ENCODE measurements at places on chromosomes 11 and 22.
A peak's percentile ranks its signal among the peaks of the same experiment; 100 is the strongest.

DNA sequence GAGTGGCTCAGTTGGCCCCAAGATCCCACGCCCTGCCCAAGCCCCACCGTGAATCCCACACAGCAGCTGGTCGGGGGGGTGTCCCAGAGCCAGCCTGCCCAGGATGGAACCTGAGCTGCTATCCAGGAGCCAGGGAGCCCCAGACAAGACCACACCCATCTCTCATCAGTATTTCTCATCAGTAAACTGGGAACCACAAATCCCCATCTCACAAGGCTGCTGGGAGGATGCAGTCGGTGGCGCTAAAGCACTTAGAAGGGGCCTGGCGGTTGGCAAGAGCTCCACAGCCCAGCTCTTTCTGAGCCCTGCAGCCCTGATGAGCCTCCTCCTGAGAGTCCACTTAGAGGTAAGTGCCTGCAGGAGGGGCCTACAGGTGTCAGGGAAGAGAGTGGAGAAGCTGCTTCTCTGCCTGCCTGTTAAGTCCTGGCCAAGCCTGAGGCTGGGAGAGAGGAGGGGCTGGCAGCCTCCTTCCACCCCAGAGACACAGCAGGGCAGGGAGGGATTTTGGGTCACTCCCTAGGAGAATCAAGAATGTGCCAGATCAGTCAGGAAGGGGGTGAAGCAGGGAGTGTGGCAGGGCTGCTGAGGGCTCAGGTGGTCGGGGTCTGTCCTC lies 6.1 kb downstream of the FADS3 start:
- no peak for DNase-seq

GRCh38 chr11:73029403-73029802 lies 112.7 kb downstream of the FCHSD2 start:
- no peak for DNase-seq

DNA sequence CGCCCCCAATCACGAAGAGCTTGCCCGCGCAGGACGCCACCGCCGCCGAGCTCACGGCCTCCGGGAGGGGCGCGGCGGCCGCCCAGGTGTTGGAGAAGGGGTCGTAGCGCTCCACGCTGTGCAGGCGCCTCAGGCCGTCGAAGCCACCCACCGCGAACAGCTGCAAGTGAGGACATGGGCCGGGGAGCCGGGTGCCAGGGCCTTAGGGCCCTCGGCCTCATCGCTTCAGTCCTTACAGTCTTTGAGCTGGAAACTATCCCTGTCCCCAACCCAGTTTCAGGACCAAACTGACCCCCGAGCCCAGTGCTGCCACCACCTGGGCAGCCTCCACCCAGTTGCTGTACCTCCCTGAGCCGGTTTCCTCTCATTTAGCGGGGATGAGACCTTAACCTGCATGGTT lies 7.6 kb downstream of the KLHL35 start:
- no peak for DNase-seq

GRCh38 chr11:118804094-118804493 lies 13.1 kb upstream of the DDX6 start:
- DNase-seq: no peak

- peak; percentile 86 for DNase-seq
Measured at GRCh38 chr11:8363921-8364320, 100.2 kb upstream of the LMO1 start.

- DNase-seq: no peak
Measured at GRCh38 chr11:87176044-87176443, 138.3 kb downstream of the TMEM135 start.

- no peak for DNase-seq
Measured at GRCh38 chr22:31956360-31956759, 12.0 kb downstream of the YWHAH start.

DNA sequence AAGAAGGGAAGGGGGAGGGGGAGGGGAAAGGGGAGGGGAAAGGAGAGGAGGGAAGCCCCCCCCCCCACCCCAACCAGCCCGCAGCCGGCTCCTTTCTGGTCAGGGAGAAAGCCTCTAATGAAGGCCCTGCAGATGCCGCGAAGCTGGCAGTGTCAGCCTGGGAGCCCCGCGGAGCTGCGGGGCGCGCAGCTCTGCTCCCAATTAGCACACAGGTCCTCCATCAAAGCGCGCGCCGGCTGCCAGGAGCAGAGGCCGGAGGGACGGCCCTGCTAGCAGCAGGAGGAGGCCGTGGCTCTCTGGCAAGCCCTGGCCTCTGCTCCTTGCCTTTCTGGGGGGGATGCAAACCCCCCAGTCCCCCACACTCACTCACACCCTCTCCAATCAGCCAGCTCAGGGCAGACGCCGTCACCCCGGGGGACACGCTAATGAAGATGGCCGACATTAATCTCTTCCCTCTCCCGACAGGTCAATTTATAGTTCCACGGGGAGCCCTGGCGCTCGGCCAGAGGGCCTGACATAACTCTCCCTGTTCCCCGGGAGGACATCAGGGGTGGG lies 70.5 kb upstream of the TCF20 start:
- no peak for DNase-seq

DNA sequence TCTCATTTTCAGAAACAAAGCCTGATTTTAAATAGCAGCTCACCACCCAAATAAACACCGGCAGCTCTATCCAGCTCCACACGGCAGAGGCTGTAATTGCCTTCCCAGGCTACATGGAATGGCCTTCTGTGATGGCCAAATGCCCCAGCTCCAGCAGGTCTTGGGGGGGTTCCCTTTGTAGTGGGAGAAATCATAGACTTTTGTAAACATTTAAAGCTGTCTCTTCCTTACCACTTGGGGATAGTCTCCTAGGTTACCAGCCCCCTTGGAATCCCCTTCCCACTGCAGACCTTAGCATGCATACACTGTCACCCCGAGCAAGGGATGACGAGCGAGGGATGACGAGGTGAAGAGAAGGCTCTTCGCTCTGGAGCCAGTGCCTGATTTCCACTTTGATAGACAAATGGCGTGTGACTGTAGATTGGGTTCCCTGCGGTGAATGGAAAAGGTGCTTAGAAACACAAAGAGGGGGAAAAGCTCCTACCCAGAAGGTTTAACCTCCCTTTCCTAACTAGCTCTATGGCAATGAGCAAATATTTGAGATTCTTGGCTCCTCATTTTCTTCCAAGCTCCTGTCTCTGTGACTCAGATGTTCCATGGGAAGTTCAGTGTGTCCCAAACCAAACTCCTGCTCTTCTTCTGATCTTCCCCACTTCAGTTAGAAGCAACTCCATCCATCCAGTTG lies 108.0 kb upstream of the CADM1 start:
- DNase-seq: no peak

DNA sequence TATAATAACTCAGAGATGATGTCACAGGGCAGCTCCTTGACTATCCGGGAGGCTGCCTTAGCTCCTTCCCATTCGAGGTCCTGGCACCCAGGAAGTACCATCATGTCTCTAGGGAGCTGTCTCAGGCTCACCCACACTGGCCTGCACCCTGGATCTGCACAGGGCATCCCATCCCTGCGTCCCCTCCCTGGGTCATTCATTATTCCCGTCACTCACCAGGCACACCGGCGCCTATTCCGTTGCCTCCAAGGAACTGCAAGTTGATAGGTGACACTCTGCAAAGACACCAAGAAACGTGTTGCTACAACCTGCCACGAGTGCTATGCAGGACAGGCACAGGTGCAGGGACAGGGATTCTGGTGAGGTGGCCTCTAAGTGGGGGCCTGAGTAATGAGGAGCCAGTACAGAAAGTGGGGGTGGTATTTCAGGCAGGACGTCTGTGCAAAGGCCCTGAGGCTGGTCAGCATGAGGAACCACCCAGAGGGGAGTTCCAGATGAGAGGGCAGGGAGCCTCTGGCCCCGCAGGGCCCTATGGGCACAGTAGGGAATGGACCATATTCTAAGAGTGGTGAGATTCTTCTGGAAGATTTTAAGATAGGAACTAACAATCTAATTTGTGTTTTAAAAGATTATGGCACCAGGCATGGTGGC lies 71.6 kb upstream of the SHANK2 start:
- DNase-seq: no peak

- no peak for DNase-seq
Measured at GRCh38 chr11:363948-364761, 5.1 kb upstream of the B4GALNT4 start.

DNA sequence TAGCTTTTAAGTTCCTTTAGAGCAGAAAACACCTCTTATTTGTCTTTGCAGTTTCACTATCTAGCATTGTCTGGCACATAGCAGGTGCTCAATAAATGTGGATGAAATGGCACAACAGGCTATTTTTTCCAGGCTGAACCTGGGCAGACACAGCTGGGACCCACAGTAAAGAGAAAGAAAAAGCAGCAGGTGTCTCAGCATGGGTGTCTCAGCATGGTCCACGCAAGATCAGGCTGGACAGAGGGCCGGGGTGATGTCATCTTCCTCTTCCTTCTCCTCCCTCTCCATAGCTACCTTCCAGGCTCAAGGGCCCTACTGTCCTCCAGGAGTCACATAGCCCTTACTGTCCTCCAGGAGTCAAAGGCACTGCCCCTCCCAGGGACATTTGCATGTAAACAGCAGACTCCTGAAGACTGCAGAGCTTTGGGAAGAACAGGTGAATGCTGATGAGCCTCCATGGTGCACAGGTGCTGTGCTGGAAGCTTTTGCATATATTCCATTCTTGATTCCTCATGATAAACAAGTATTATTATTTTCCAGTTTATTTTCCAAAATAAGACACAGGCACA lies 65.2 kb downstream of the DSCAML1 start:
- no peak for DNase-seq

GRCh38 chr11:99640671-99641070 lies 619.9 kb downstream of the CNTN5 start:
- no peak for DNase-seq

DNA sequence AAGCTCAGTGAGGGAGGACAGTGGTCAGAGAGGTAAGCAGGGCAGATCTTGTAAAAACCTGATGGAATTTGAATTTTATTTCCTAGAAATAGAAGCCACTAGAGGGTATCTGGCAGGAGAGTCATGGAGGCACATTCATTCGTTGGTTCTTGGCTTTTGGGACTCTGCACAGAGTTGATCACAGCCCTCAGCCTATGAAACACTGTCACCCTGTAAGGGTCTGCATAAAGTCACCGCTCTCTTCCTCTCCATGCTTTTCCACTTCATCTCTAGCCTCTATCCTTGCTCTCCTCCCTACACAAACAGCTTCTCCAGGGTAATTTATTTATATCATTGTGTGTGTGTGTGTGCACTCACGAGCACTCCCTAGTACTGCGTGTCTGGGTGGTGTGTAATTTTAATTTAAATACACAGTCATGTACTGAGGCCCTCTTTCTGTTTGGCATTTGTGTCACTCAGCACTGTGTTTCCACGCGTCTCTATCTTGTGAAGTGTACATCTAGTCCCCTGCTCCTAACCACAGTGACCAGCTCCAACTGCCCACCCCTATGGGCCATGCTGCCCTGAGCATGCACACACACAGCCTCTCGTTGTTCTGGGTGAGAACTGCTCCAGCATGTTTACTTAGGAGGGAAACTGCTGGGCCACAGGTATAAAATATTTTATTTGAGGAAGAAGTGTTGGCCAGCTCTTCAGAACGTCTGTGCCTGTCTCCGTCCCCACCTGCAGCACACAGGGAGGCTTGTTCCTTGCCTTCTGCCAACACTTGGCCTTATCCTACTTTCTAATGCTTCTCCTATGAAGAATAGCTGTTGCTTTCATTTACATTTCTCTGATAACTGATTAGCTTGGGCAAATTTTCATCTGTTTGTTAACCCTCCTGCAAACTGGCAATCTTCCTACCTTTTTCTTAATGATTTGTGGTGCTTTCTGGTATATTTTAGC lies 4.5 kb downstream of the KCNQ1OT1 start:
- DNase-seq: no peak

GRCh38 chr11:1754376-1755150 lies 4.2 kb upstream of the IFITM10 start:
- DNase-seq: no peak

- DNase-seq: no peak
Measured at GRCh38 chr11:44256673-44257291, 53.2 kb downstream of the ALX4 start.

DNA sequence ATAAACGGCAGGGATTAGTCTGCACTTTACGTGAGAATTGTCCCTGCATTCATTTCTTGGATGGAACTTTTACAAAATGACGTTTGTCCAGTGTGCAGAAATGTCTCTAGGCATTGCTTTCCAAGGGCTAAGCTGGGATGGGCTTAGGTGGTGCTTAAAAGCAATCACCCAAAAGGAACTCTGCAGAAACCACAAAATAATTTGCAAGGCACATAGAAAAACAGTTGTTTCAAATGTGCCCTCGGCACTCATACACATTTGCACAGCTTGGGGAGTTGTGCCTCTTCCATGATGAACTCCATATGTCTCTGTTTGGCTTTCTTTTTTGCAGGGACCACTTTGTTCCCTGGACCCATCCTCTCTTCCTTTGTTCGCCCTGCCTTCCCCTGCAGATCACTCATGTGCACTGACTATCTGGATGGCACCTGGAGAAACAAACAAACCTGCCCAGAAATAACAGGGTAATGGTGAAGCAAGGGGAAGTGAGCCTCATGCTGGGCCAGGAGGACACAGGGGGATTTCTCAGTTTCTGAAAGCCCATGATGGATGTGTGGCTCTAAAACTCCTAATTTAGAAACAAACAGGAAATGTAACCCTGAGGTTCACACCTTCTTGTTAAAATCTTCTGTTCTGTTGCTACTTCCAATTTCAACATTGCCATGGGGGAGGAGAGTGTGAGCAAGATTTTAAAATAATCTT lies 150.2 kb downstream of the SNX19 start:
- no peak for DNase-seq

GRCh38 chr11:116885951-116886655 lies 48.7 kb upstream of the APOA1 start:
- no peak for DNase-seq

- DNase-seq: peak; percentile 87
Measured at GRCh38 chr22:46604306-46604690, 15.9 kb upstream of the GRAMD4 start.

DNA sequence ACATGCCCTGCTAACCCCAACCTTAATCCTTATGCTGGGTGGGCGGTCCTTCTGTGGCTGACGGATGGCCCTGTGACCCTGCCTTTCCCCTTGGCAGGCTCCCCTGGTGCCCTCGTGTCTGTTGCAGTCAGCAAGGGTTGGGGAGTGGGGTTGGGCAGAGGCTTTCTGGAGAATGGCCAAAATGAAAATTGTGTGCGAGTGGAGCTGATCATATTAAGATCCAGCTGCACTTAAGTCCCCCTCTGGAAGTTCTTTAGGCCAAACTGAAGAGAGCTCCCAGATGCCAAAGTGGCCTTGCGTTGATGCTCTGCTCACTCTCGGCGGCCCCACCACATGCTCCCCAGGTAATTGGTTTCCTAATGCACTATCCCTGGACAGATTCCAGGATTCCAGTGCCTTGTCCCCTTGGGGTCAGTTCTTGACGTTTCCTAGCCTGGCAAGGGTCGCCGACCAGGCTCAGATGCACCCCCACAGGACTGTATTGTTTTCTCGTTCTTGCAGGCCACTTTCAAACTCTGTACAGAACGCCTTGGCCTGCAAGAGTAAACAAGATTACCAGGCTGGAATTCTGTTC lies 16.4 kb upstream of the C11orf96 start:
- no peak for DNase-seq

GRCh38 chr22:22342697-22343580 lies 98.4 kb downstream of the VPREB1 start:
- DNase-seq: peak; percentile 12

DNA sequence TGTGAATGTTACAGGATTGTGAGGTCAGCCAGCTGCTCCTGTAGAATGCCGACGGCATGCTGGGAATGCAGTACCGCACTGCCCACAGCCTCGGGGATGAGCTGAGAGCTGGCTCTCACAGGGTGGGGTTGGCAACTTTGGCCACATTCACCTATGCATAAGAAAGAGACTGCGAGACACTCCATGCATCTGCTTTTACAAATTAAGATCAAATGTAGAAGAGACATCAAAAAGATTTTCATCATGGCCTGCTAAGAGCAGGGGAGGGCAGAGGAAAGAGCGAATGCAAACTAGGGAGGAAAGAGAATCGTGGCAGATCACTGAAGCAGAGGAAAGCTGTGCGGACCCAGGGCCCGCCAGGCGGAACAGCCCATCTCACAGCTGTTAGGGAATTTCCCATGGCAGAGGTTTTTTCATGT lies 49.8 kb upstream of the SPATA19 start:
- DNase-seq: no peak

Measured in inflammatory macrophage treated with lipopolysaccharide for 4 hours (primary cell).